ENCODE measurements at places on chromosomes 11 and 22.

GRCh38 chr11:125179895-125180294 is 15.3 kb downstream of the PKNOX2 start:
- no peak for DNase-seq

GRCh38 chr22:24027389-24027975 is 16.4 kb downstream of the CABIN1 start:
- DNase-seq, result no peak

- DNase-seq, result no peak
Measured at GRCh38 chr11:109132539-109132938, 289.5 kb upstream of the C11orf87 start.

DNA sequence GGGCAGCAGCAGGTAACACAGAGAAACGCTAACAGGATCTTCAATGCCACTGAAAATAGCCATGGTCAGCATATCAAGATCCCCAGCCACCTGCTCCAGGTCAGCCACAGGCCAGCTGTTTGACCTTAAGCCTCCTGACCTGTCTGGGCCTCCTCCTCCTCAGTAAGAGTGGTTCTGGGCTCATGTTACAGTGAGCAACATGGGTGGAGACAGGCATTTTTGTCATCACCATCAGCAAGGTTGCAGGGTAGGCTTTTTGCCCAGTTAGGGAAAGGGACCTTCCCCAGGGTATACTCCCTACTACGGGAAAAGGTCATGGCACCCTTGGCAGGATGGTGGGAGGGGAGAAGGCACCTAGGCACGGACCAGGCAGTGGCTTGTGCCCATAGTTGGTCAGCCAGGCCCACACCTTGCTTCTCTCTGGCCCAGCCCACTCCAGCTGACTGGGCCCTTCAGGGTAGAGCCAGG is 131.8 kb upstream of the PARVA start:
- DNase-seq, result no peak

- no peak for DNase-seq
Measured at GRCh38 chr11:36292311-36292722, 3.1 kb upstream of the COMMD9 start.

DNA sequence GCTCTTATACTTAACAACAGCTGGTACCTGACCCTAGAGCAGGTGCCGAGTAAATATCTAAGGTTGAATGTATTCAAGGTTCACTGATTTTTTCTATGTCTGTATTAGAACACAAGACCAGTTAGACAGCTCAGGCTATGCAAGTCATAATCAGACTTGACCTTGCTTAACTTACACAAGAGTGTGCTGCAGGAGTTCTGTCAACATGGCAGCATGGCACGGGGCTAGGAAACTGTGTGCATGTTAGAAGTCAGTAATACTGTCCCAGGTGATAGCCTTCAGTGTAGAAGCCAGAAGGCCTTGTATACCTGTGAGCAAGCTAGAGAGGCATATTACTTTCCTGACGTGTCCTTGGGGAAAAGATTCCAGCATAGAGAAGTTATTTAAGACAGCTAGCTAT is 253.1 kb downstream of the FAT3 start:
- DNase-seq, result no peak

DNA sequence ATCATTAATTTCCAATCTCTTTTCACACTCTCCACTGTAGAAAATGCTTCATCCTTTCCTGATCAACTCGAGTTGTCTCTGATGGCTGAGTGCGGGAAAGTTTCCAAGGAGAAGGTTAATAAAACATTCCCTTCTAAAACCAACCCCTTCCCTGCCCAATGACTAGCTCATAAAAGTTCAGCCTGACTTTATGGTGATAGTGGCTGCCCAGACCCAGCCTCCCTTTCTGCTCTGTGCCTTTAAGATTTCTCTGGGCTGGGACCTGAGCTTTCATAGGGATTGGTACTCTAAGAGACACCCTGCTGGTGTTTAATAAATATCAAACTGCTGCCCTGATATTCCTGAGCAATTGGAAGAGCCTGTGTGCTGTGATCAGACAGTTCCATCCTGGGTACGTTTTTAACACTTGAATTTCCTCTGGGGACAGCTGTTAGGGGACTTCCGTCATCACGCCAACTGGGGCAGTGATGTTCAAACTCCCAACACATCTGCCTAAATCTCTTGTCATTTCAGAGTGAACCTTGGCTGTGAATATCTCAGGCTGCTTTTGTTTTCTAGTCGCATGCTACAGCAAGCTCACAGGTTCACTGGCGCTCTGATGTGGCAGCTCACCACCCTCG is 195.0 kb upstream of the KIRREL3 start:
- no peak for DNase-seq

- DNase-seq, result no peak
Measured at GRCh38 chr22:20118300-20119020, 1.4 kb upstream of the TRMT2A start.

DNA sequence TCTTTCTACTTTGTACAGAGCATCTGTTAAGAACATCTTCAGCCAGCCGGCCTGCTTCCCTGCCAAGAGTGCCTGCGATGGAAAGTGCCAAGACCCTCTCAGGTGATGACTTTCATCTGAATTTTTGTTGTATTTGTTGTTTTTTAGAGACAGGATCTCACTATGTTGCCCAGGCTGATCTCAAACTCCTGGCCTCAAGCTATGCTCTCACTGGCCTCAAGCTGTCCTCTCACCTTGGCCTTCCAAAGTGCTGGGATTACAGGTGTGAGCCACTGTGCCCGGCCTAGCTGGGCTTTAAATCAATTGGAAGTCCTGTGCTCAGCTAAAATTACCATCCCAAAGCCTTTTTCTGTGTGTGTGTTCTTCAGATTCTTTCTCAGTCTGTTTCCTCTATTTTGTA is 64.2 kb upstream of the ADORA2A start:
- DNase-seq, result no peak

GRCh38 chr11:24781288-24781687 is 284.4 kb downstream of the LUZP2 start:
- DNase-seq, result no peak

DNA sequence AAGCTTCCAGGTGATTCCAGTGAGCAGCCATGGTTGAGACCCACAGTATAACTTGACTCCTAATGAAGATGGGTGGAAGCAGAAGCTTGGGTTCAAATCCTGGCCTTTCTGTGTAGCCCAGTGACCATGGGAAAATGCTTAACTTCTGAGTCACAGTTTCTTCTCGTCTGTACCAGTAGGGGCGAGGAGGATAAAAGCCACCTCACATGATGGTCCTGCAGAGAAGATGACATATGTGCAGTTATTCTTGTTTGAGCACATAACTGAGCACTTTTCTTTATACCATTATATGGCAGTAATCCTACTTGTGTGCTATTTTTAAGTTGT is 4.9 kb downstream of the TMEM109 start:
- DNase-seq, result no peak

- DNase-seq, result no peak
Measured at GRCh38 chr11:46451759-46452158, 60.2 kb upstream of the CHRM4 start.

DNA sequence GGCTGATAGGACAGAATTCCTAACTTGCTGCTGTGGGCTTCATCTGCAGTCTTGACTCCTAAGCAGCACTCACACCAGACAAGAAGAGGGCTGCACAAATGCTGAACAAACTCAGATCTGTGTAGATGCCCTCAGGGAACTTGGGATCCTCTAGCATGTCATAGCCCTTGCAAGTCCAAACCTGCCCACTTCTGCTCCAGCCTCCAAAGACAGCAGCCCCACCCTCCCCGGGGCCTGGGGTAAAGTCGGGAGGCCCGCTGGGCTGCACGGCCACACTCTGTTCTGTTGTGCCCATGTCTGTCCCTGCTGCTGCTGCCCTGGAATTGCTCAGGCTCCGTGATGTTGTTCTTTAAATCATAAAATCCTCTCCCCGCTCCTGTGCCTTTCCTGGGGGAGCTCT is 28.3 kb downstream of the DRD2 start:
- DNase-seq, result no peak

- DNase-seq, result no peak
Measured at GRCh38 chr22:22460635-22461034, 47.9 kb downstream of the ZNF280B start.

Data from activated naive CD4-positive, alpha-beta T cell (primary cell).